ENCODE measurements at places on chromosomes 11 and 22.

- DNase-seq, result no peak
Measured at GRCh38 chr11:63709336-63709884, 28.1 kb downstream of the RTN3 start.

DNA sequence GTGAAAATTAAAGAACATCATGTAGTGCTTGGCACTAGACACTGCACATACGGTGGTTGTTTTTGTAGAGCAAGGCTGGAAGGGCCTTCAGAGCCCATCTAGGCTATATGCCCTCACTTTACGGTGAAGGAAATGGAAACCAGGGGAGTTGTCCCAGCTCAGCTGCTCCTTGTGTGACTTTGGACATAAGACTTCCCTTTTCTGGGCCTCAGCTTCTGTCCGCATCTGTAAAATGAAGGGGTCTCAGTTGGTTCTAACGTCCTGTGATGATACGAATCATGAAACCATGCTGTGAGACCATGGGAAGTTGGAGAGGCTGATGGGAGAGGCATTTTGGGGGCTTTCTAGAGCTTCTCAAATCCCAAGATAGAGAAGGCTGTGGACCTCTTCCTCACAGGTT lies 4.7 kb downstream of the KCNE3 start:
- DNase-seq, result no peak

DNA sequence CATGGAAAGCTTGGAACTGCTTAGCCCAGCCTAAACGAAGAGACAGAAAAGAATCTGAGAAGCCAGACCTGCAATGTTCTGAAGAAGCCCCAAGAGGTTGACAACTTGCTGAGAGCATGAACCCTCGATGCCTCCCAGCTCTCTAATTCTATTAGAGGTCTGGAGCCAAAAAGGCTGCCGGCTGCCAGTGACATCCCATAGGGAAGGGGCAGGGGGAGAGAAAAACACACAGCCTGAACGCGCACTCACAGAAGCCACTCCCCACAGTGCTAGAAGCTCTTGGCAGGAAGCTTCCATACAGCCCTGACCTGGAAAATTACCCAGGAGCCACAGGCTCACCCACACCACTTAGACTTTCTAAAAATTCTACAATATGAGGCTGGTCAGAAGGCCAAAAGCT lies 18.3 kb downstream of the POLDIP3 start:
- peak; percentile 13 for DNase-seq

GRCh38 chr11:111376181-111376871 lies 2.7 kb downstream of the POU2AF1 start:
- DNase-seq, result no peak

GRCh38 chr22:47270463-47271135 lies 508.1 kb downstream of the TBC1D22A start:
- no peak for DNase-seq

Measured in stromal cell of bone marrow (primary cell).